ENCODE measurements at places on chromosomes 2 and 18.
A peak's percentile ranks its signal among the peaks of the same experiment; 100 is the strongest.

DNA sequence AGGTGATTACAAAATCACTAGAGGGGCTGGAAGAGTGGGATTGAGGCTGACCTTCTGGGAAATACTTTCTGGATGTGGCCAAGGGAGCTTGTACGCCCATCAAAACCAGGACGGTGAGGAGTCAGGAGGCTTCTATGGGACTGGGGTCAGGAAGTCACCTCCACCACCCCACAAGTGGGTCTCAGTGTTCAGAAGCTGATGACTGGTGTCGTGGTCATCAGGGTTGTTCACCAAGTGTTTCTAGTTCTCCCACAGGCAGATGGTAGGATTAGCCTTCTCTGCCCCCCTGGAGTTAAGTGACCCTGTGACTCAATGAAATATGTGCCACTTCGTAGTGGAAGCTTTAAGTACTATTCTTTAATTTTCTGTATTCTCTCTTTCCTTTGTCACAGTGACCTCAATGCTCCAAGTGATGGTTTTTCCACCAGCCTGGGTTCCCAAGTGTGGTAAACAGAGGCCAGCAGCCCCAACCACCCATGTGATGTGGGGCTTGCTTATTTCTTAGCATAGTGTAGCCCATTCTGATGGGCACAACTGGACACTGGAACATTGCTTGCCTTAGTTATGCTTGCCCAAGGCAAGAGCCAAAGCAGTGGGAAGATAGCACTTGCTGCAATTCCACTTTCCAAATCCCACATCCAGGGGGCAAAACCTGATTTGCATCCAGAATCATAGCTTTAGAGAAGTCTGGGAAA, 258.8 kb downstream of the CYP26B1 start:
- no peak for DNase-seq
- H3K4me1 ChIP-seq = no peaks in the 10 kb centered on the region
- no peaks in the 10 kb centered on the region for H3K36me3 ChIP-seq
- H3K27me3 ChIP-seq = no peaks in the 10 kb centered on the region
- H3K4me3 ChIP-seq = no peak overlapping the region

DNA sequence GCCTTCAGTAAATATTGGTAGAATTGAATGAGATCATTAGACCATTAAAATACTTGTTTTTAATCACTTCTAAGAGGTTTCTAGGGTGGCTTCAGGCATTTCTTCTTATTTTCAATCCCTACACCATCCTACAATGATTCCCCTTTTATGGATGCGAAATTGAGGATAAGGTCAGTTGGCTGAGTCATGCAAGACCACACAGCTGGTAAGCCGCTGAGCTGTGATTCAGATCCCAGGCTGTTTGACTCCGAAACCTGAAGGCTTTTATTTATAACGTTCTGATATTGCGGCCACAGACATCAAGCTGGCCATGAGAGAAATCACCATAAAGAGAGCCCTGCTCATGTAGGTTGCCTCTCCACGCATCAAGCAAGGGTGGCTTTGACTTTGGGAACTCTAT, 133.4 kb downstream of the VAPA start:
- H3K4me3 ChIP-seq = no peak overlapping the region
- no peaks in the 10 kb centered on the region for H3K36me3 ChIP-seq
- H3K27ac ChIP-seq = no peak overlapping the region
- H3K27me3 ChIP-seq = no peaks in the 10 kb centered on the region
- DNase-seq = no peak

DNA sequence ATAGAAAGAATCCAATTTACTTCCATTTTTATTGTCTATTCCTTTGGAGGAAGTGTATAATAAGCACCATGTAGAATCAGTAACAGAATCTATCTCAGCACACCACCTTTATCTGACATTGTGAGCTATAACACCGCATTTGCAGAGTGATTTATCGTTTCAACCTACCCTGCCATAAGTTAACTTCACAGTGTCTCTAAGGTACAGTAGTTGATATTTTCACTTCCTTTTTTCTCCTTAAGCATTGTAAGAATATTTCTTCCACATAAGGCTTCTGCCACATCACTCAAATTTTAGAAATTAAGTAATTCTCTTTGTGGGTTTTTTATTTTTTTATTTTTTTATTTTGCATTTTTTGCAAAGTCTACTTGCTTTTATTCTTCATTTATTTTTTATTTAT, 107.1 kb downstream of the TMX3 start:
- H3K4me1 ChIP-seq = peaks cover 2% of the 10 kb centered on the region
- H3K4me3 ChIP-seq = no peak overlapping the region
- H3K36me3 ChIP-seq = no peaks in the 10 kb centered on the region
- DNase-seq = no peak
- no peaks in the 10 kb centered on the region for H3K27me3 ChIP-seq

GRCh38 chr2:238130696-238131628, 7.5 kb upstream of the KLHL30 start:
- H3K4me3 ChIP-seq = no peak overlapping the region
- DNase-seq = no peak

- H3K36me3 ChIP-seq = no peaks in the 10 kb centered on the region
- peaks cover 16% of the 10 kb centered on the region for H3K27me3 ChIP-seq
- H3K4me1 ChIP-seq = no peaks in the 10 kb centered on the region
- DNase-seq = no peak
- no peak overlapping the region for H3K27ac ChIP-seq
- no peak overlapping the region for H3K4me3 ChIP-seq
Observed at GRCh38 chr18:46672062-46672970, 15.3 kb upstream of the LOXHD1 start.

DNA sequence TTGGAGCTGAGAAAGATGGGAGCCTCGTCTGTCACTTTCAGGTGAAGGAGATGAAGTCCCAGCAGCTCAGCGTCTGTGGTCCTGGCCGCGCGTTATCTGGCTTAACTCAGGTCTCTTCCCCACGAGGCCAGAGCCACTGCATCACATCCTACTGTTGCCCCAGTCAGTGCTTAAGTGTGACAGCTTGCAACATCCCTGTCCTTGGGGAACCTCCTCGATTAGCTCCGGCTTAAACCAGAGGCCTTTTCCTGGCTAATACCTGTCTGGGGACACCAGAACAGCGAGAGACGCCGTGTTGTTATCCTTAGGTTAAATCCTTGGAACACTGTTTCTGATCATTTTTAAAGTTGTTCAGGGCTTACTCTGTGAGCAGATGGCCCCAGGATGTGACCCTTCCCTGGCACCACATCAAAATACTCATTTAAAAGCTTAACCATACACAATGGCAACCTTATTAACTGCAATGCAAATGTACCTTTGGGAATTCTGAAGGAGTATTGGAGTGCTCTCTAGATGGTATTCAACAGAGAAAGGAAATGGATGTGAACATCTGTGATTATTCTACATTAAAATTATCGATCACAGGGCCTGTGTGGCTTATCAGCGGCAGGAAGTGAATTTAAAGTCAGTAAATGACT, 61.2 kb upstream of the SPP2 start:
- H3K4me1 ChIP-seq = no peaks in the 10 kb centered on the region
- H3K27me3 ChIP-seq = no peaks in the 10 kb centered on the region
- no peak overlapping the region for H3K27ac ChIP-seq
- no peak overlapping the region for H3K4me3 ChIP-seq
- DNase-seq = no peak
- H3K36me3 ChIP-seq = peaks cover 13% of the 10 kb centered on the region

DNA sequence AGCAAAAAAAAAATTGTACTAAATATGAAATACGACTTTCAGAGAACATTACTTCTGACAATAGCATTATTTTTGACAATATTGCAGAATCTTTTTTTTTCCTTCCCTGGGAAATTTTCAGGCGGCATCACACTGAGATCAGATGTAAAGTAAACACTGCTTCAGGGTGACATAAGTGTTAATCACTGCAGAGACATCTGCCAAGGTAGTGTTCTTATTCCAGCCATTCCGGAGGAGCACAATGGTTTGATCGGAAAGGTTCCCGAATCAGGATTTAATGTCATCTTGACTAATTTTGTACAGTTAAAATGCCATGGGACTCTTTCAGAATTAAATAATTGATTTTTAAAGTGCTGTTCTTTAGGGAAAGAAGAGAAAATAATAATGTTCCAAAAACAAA, 56.7 kb upstream of the ZNF236 start:
- H3K27ac ChIP-seq = no peak overlapping the region
- no peak overlapping the region for H3K4me3 ChIP-seq
- DNase-seq = no peak

DNA sequence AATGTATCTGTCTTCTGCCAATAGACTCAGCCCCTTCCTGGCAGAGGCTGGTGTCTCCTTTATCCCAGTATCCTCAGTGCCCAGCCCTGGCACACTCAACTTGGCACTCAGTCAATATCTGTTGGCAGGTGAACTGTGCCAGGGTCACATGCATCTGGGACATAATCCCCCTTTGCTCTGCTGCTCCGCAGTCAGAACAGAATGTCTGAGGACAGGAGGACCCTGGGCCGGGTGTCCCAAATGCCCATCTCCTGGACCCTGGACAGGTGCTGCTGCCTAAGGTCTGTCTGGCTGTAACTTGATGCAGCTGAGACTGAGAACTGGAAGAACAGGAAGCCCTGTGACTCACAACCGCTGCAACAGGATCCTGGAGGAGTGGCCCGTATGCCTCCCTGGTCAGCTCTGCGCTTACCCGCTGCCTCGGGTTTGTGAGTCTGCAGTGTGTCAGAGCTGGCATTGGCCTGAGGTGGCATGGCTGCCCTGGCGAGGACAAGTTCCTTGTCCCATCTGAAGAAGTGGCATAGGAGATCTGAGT, 11.4 kb downstream of the HK2 start:
- H3K36me3 ChIP-seq = peaks cover 1% of the 10 kb centered on the region
- no peak overlapping the region for H3K27ac ChIP-seq
- peaks cover 15% of the 10 kb centered on the region for H3K4me1 ChIP-seq
- H3K27me3 ChIP-seq = no peaks in the 10 kb centered on the region

GRCh38 chr18:3985664-3986063, 469.4 kb downstream of the DLGAP1 start:
- H3K36me3 ChIP-seq = no peaks in the 10 kb centered on the region
- H3K27ac ChIP-seq = no peak overlapping the region
- H3K27me3 ChIP-seq = no peaks in the 10 kb centered on the region
- no peak overlapping the region for H3K4me3 ChIP-seq

DNA sequence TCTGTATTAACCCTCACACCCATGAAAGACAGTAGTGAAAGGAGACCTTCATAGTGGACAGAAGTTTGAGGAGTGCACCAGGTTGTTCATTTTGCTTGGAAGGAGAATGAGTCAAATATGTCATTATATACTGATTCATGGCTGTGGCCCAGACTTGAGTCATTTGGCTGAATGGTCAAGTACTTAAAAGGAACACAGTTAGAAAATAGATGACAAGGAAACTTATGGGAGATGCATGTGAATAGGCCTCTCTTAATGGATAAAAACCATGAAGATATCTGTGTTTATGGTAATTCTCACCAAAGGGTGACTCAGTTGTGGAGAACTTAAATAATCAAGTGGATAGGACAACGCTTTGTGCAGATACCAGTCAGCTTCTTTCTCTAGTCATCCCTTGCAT, 524.7 kb upstream of the CNTNAP5 start:
- H3K36me3 ChIP-seq = no peaks in the 10 kb centered on the region
- no peak for DNase-seq
- no peaks in the 10 kb centered on the region for H3K4me1 ChIP-seq
- H3K4me3 ChIP-seq = no peak overlapping the region
- no peak overlapping the region for H3K27ac ChIP-seq

- H3K27me3 ChIP-seq = no peaks in the 10 kb centered on the region
- no peak overlapping the region for H3K4me3 ChIP-seq
- DNase-seq = no peak
- H3K36me3 ChIP-seq = no peaks in the 10 kb centered on the region
- H3K4me1 ChIP-seq = peaks cover 6% of the 10 kb centered on the region
Observed at GRCh38 chr2:237721458-237721857, 77.1 kb upstream of the RBM44 start.

GRCh38 chr2:149101818-149102217, 63.3 kb downstream of the LYPD6B start:
- no peak for DNase-seq
- no peaks in the 10 kb centered on the region for H3K36me3 ChIP-seq
- peaks cover 9% of the 10 kb centered on the region for H3K4me1 ChIP-seq
- H3K27ac ChIP-seq = peak overlapping the region; percentile 57
- H3K4me3 ChIP-seq = no peak overlapping the region
- no peaks in the 10 kb centered on the region for H3K27me3 ChIP-seq

DNA sequence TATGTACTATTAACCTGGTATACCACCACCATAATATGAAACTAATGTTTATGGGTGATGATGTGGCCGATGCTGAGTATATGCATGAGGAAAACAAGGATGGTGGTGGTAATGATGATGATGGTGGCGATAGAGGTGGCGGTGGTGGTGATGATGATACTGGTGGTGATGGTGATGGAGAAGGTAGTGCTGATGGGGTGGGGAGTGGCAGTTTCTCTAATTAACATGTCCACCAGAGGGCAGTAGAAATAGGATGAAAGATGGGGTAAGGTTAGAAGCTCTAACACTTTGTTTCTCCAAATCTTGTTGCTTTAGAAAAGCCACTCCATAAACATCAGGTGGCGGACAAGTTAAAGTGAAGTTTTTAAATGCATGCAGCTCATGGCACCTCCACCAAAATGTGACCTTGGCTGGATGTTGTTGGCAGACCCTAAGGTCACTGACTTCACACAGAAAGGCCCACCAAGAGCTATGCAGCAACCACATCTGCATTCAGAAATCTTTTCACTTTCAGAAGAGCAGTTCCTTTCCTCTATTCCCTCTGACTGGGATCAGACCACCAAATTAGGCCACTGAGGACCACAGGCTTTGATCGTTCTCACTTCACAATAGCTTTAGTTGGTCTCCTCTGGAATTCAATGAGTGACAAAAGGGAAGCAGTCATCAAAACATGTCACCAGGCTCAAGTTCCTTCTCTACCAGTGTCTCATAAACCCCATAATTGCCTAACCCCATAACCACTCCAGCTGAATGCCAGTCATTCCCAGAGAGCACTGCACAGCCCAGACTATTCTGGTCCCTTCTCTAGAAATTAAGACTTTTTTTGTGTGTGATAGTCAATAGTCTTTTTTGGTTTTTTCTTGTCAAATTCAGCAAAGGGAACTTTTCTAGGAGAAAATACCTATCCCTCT, 7.5 kb upstream of the BCL11A start:
- H3K36me3 ChIP-seq = no peaks in the 10 kb centered on the region
- no peak for DNase-seq
- no peak overlapping the region for H3K4me3 ChIP-seq

- peaks cover 9% of the 10 kb centered on the region for H3K36me3 ChIP-seq
- H3K27me3 ChIP-seq = no peaks in the 10 kb centered on the region
- H3K4me1 ChIP-seq = no peaks in the 10 kb centered on the region
- H3K4me3 ChIP-seq = no peak overlapping the region
Observed at GRCh38 chr2:3498783-3499394, 20.4 kb downstream of the ADI1 start.

DNA sequence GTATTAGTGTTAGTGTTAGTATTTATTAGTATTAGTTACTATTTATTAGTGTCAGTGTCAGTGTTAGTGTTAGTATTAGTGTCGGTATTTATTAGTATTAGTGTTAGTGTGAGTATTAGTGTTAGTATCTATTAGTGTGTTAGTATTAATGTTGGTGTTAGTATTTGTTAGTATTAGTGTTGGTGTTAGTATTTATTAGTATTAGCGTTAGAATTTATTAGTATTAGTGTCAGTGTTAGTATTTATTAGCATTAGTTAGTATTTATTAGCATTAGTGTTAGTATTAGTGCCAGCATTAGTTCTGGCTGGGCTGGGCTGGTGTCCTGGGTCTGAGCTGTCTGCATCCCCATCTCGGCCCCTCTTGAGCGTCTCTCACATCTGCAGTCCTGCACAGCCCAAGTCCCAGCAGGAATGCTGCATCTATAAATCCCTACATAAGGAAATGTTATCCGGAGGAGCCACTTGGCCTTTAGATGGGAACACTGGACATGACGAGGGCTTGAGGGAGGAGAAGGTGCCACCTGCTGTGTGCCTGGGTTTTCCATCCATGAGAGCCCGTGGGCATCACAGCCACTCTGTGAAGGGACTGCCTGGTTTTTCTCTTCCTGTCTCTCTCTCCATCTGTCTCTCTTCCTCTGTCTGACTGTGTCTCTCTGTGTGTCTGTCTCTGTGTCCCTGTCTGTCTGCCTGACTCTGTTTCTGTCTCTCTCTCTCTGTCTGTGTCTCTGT, 33.6 kb downstream of the TWIST2 start:
- H3K4me3 ChIP-seq = no peak overlapping the region
- no peak for DNase-seq
- no peaks in the 10 kb centered on the region for H3K27me3 ChIP-seq
- H3K27ac ChIP-seq = no peak overlapping the region
